ENCODE measurements at places on chromosomes 16 and 17.
A peak's percentile ranks its signal among the peaks of the same experiment; 100 is the strongest.

GRCh38 chr17:30372755-30373154, 6.0 kb upstream of the CPD start:
- no peak for DNase-seq

GRCh38 chr16:53055541-53056391, 975 bp downstream of the CHD9 start:
- peak; percentile 35 for DNase-seq

DNA sequence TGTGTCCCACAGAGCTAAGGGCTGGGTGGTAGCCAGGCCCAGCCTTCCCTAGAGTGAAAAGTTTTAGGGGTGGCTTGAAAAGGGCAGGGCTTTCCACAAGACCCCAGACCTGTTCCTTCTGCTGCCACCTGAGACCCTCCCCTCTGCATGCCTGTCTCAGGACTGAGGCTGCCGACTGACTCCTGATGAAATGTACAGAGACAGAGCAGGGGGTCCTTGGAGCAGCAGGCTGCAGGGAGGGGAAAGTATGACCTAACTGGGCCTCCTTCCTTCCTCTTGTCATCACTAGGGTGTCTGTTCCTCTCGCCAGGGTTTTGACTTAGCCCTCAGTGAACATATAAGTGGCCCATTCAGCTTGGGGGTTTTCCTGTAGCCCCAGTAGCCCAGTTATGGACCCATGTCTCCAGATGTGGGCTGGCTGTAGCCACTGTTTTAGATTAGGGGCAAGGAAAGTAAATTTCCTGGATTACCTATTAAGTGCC, 14.9 kb upstream of the NFATC3 start:
- DNase-seq: no peak

DNA sequence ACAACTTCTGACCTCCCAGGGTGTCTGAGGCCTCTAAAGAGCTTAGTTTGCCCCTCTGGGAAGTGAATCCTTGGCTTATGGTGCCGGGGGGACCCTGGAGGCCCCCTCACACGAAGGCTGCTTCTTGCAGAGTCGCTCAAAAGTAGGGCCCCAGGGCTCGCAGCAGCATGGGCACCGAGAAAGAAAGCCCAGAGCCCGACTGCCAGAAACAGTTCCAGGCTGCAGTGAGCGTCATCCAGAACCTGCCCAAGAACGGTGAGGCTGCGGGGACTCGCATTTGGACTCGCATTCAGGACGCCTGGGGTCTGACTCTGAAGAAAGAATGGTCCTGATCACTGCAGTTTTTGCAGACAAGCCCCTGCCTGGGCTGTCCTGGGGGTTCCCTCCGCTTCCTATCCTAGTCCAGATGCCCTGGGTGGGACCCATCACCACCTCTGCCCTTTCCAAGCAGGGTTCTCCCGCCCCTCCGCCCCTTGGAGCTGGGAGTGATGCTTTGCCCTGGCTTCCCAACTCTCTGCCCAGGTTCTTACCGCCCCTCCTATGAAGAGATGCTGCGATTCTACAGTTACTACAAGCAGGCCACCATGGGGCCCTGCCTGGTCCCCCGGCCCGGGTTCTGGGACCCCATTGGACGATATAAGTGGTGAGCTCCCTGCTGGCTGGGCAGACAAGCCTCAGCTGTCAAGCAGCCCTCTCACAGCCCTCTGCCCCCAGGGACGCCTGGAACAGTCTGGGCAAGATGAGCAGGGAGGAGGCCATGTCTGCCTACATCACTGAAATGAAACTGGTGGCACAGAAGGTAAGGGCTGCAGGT, 698 bp downstream of the ACBD4 start:
- DNase-seq: no peak

- no peak for DNase-seq
Measured at GRCh38 chr16:13923703-13924298, 3.8 kb downstream of the ERCC4 start.

DNA sequence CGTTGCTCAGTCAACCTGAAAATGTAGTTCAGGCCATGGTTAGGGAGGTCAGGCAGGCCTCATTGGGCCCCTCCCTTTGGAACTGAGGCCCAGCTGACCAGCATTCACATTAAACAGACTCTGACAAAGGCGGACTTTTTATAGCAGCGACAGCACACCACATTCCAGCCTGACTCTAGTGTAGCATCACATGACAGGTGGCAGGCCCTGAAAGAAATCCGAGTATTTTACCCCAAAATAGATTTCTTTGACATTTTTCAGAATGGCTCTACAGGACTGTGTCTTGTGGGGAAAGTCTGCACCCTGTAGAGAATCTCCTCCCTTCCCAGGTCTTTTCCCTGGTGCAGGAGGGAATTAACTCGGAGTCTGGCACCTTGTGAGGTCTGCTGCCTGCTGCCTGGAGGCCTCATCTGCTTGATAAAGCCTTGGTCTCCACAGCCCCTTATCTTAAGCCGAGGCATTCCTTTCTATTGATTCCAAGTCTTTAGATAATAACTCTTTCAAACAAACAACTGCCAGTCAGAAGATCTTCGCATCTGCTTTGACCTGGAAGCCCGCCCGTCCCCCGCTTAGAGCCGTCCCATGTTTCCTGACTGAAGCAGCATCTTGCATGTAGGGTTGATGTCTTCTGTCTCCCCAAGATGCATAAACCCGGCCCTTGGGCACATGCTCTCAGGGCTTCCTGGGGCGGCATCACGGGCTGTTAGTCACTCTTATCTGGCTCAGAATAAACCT, 44.0 kb upstream of the CAPN15 start:
- no peak for DNase-seq

DNA sequence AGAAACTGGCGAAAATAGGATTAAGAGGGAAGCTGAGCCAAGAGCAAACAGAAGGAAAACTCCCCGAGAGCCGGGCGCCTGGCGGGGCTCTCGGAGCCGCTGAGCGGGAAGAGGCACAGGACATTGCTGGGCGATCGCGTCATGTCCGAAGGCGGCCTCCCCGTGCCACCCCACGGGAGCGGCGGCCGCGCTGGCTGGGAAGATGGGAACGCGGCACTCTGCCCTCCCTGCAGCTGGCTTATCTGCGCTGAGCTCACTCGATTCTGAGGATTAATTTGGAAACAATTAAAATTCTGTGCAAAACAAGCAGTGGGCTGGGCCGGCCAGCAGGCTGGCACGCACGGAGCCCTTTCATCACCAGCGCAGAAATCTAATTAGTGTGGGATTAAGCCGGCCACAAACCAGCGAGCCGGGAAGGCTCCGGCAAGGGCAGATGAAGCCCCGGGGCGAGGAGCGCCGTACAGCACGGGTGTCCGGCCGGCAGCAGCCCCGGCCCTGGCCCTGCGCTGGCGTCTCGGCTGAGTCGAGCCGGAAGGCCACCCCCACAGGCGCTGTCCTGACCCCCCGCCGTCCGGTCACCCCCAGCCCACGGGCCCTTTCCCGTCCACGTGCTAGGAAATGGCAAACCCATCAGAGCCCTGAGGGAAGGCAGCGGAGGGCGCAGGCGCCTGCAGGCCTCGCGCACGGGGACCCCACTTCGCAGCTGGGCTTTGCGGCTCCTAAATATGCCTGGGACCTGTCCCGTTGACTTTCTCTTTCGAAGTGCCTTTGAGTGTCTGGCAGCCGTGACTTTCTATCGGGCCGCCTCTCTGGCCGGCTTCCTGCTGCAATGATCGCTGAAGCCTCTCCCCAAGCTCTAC, 37.9 kb downstream of the SOX8 start:
- DNase-seq: peak; percentile 84

DNA sequence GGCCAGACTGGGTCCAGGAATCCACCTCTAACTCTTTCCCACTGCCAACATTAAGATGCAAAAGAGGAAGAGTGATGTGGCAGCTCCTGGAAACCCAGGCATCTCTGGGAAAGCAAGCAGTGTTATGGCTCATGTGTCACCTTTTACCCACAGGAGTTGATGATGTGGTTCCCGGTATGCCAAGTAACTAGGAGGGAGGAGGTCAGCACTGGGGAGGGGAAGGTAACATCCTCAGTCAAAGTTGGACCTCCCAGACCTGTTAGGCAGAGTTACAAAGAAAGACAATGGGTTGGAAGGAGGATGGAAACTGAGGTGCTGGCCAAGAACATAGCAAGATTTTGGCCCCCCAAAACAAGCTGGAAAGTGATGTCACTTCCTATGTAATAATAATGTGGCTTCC, 11.4 kb downstream of the KRABD2 start:
- DNase-seq: no peak

GRCh38 chr17:63364944-63365343, 81.2 kb downstream of the CYB561 start:
- DNase-seq: no peak

DNA sequence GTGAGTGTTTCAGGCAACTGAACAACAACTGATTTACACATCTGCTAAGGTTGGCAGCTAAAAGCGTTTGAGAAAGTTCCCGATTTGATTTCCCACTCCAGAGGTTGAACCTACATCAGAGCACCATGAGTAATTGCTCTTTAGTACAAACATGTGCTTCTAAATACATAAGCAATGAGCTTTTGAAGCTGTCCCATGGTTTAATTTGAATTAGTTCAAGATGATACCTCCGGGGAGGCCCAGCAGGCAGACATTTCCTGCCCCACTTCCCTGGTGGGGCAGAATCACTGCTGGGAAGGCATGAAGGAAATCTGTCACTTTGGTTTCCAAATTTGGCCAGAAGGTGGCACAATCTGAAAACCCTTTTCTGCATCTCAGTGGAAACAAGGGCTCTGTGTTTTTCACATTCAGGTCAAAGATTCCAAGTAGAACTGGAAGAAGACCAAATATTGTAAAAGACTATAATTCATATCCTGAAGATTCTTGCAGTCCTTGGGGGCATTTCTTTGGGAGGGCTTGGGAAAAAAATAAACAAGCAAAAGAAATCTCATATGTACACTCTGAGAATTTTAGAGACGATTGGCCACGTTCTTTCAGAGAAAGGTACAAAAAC, 176.2 kb upstream of the FAM20A start:
- DNase-seq: peak; percentile 88

DNA sequence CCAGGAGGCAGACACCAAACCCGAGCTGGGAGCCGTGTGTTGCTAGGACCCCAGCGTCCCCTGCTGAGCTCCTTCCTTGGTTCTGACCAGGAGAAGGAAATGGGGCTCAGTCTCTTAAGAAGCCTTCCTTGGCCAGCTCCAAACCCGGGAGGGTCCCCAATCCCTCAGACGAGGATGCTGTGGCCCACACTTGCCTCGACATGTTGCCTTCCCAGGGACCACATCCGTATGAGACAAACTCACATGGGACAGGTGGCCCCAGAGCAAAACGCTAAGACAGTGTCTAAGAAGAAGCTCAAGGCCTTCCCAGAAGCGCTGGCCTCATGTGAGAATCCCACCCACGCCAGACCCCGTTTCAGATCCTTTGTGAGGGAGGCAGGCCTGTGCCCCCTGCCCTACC, 19.8 kb downstream of the LGALS9 start:
- DNase-seq: no peak

DNA sequence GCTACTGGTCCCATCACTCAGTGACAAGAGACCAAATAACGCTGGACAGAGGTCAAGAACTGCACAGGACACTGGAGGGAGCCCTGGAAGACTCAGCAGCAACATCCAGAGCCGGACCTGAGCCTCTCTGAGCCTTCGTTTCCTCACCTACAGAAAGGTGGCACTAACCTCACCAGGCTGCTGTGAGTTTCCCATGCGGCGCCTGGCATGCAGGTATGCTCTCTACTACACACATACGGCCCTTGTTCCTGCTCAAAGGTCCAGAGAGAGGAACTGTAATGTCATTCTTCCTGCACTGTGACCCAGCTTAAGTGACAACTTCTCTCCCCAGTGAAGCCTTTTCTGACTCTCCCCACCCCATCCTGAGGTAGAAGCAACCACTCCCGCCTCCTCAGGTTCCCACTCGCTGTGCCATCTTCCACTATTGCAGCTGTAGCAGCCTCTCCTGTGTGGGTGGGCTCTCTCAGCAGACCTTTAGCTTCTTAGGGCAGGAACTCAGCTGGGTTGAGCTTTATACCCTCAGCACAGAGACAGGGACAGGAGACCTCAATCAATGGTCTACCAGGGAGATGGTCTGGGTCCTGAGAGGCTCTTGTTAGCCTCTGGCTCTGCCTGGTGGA, 43.9 kb upstream of the SREBF1 start:
- no peak for DNase-seq

GRCh38 chr17:66540131-66540781, 237.8 kb downstream of the PRKCA start:
- peak; percentile 97 for DNase-seq

- no peak for DNase-seq
Measured at GRCh38 chr17:17342242-17342945, 39.2 kb downstream of the NT5M start.

DNA sequence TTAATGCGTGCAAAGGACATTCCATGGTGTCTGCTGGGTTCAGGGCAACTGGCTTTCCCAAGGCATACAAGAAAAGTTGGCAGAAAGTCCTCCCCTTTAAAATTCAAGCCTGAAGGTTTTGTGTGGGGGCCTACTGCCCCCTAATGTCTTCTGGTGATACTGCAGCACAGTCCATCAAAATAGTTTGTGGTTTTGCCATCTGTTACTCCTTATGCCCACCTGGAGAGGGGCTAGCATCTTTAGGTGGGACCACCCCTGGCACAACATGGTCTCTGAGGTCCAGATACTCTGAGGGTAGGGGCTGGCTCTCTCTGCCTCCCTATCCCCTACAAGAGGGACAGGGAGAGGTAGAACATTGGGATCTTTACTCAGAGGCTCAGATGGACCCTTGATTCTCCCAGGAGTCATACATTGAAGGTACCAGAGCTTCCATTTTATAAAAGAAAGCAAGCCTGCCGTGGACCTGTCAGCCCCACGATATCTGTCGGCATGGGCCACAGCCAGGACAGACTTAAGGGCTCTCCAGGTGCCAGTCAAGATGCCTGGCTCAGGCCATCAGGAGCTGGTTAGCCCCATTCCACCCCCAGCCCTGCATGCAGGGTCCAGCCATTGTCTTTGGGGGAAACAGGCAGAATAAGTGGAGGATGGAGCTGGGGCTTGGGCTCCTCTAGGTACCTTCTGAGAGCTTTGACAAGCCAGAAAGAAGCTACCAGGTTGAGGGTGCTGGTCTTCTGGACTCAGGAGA, 6.3 kb downstream of the ESRP2 start:
- DNase-seq: peak; percentile 62

GRCh38 chr16:117379-118365, 20.8 kb downstream of the NPRL3 start:
- no peak for DNase-seq

DNA sequence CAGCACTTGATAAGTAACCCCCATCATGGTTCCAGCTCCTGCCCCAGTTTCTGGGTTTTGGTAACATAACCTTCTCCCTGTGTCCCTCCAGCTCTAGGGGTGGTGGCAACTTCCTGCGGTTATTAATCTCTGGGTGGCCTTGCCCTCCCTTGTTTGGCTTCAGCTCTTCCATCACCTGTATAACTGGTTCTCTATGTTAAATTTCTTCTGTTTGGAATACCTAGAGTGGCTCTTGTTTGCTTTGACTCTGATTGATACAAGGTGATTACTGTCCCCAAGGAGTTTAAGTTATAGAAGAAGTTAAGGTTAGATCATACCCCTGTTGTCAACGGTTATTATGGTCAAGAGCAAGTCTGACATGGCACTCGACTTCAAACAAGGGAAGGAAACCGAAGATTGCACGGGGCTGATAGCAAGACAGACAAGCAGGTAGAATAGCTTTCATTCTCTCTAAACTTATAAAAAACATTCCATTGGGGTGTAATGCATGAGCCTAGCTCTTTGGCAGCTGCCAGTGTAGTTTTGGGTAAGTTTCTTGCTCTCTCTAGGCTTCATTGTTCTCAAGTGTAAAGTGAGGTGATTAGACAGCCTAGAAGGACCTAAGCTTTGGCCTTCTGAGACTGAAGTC, 11.0 kb upstream of the CCR7 start:
- DNase-seq: no peak
